Thoracic aorta (tissue), 2 donors: ENCODE measurements at places on chromosomes 13 and 19.

- no peak for DNase-seq
Measured at GRCh38 chr13:73451221-73452029, 392.6 kb downstream of the KLF5 start.

- DNase-seq = no peak
Measured at GRCh38 chr19:5001615-5002014, 32.7 kb downstream of the KDM4B start.

GRCh38 chr13:98521461-98522247, 55.3 kb downstream of the STK24 start:
- no peak for DNase-seq

DNA sequence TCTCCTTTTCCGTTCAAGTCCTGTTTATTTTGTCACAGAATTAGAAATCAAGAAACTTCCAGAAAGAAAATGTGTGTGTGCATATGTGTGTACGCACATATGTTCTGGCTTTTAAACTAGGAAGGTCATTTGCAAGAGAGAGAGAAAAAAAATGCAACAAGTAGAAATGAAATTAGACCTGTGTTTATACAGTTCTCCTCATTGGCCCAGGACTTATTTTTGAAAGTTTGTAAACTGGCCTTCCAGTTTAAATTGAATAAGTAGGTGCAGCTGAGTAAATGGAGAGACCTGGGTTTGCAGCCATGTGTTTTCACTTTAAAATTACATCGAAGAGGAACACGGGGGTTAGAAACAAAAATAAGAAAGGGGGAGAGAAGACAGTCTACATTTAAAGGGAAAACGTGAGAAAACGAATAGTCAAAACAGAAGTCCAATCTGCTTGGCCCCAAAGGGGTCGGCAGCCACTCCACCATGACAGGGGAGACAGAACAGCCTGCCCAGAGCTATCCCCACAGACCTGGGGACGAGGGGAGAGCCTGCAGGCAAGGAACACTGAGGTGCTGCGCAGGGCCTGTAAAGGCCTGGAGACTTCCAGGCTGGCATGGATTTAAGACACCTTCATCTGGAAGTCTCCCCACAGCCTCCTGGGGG, 216.8 kb upstream of the MAB21L1 start:
- no peak for DNase-seq

DNA sequence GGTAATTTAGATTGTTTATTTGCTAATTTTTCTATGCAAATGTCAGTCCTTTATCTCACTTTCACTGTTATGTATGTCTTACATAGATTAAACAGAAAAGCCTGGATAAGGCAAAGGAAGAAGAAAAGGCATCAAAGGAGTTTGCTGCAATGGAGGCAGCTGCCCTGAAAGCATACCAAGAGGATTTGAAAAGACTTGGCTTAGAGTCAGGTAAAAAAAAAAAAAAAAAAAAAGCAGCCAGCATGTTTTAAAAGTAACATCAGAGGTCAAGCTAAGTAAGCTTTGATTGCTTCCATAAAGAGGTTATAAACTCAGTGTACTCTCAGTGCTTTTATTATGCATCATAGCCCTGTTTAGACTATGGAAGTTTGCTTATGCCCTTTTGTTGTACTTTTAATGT, 3.8 kb downstream of the WBP4 start:
- no peak for DNase-seq

- DNase-seq = no peak
Measured at GRCh38 chr13:42078128-42078808, 29.8 kb downstream of the DGKH start.

- no peak for DNase-seq
Measured at GRCh38 chr13:85262499-85262898, 536.7 kb downstream of the SLITRK6 start.

GRCh38 chr19:34974646-34975045, 10.6 kb upstream of the ZNF792 start:
- no peak for DNase-seq

GRCh38 chr13:73880365-73880764, 253.8 kb downstream of the KLF12 start:
- no peak for DNase-seq

DNA sequence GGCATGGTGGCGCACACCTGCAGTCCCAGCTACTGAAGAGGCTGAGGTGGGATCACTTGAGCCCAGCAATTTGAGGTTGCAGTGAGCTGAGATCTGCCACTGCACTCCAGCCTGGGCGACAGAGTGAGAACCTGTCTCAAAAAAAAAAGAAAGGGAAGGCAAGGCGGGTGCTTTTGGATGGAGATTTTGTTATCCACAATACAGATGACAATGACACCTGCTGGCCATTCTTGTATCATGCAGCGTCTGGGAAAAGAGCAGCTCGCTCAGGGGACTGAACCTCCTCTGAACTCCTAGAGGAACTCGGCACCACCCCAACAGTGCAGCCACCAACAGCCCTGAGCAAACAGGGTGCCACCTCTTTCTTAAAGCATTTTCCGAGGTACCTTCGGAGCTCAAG, 22.8 kb downstream of the HAUS8 start:
- DNase-seq = no peak

- DNase-seq = peak; percentile 40
Measured at GRCh38 chr19:10000171-10000826, 10.0 kb downstream of the COL5A3 start.

DNA sequence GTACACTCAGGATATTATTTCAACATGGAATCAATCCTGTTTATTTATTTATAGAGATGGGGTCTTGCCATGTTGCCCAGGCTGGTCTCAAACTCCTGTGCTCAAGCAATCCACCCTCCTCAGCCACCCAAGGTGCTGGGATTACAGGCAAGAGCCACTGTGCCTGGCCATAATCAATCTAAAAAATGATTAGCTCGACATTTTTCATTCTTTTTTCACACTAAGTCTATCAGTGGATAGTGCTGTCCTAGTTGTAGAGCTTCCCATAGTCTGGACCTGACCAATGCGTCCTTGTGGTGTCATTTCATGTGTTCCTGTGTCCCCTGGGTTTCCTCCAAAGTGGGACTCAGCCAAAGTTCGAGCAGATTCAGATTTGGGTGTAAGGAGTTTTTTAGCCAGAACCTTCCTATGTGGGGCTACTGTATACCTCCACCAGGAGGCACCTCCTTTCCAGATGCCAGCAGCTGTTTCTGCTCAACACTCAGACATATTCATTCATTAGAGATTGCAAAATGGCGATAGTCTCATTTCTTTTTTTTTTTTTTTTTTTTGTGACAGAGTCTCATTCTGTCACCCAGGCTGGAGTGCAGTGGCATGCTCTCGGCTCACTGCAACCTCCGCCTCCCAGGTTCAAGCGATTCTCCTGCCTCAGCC, 61.1 kb downstream of the MAP4K1 start:
- no peak for DNase-seq

DNA sequence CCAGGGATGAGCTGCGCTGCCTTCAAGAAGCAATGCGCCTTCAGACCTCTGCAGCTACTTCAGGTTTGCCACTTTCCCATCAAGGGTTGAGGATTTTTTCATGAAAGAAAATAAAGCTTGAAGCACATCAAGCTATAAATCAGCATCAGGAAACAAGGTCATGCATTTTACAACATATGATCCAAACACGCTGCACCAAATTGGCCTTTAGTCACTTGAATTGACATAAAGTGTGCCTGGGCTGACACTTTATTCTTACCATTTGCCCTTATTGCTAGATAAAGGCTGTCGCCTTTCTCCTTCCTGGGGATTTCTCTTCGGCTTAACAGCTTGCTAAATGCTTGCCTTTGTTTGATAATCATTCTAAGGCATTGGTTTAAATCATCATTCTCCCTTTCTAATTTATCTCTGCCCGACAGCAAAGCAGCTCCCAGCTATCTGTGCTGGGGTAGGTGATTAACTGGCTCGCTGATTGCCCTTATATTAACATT, 87.7 kb downstream of the LHFPL6 start:
- no peak for DNase-seq

DNA sequence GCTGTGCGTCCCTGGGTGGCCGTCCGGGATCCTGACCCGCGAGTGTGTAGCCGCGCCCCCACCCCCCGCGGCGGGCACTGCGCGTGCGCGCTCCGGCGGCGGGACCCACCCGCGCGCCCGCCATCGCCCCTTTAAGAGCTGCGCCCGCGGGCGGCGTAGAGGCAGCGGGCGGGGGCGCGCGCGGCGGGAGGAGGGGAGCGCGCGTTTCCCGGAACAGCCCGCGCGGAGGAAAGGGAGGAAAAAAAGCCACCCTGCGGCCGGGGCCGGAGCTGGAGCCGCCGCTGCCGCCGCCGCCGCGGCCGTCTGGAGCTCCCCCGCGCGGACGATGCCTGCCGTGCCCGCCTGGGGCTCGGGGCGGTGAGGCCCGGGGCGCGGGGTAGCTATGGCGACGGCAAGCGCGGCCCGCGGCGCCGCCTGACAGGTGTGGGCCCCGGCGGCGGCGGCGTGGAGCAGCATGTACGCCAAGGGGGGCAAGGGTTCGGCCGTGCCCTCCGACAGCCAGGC, at the start of gene SSBP4:
Gene SSBP4 (plus strand): TSS at position 204 of the 504 bp plus-strand sequence. CDS start 251 bp downstream, at position 455.
- no peak for DNase-seq

GRCh38 chr13:46553521-46553885, 533 bp downstream of the LRCH1 start:
- no peak for DNase-seq

GRCh38 chr19:42166316-42166715, 34.1 kb upstream of the POU2F2 start:
- no peak for DNase-seq

DNA sequence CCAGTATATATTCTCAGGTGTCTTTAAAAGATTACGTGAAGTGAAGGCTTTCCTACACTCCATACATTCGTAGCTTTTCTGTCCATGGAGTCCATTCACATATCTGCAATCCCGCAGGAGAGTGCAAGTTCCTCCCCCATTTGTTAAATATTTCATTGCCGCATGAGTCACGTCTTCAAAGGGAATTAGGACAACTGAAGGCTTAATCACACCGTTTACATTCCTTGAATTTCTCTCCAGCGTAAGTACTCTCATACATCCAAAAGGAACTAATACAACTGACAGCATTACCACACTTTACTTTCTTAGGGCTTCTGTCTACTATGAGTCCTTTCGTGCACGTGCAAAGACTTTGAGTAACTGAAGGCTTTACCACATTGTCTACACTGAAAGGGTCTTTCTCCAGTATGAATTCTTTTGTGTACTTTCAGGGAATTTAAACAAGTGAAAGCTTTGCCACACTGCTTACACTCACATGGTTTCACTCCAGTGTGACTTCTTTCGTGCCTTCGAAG, 29.0 kb upstream of the ZNF564 start:
- no peak for DNase-seq

- DNase-seq = no peak
Measured at GRCh38 chr13:49643035-49643646, 14.8 kb downstream of the ARL11 start.

- DNase-seq = no peak
Measured at GRCh38 chr13:110772091-110772984, 58.8 kb downstream of the ING1 start.

DNA sequence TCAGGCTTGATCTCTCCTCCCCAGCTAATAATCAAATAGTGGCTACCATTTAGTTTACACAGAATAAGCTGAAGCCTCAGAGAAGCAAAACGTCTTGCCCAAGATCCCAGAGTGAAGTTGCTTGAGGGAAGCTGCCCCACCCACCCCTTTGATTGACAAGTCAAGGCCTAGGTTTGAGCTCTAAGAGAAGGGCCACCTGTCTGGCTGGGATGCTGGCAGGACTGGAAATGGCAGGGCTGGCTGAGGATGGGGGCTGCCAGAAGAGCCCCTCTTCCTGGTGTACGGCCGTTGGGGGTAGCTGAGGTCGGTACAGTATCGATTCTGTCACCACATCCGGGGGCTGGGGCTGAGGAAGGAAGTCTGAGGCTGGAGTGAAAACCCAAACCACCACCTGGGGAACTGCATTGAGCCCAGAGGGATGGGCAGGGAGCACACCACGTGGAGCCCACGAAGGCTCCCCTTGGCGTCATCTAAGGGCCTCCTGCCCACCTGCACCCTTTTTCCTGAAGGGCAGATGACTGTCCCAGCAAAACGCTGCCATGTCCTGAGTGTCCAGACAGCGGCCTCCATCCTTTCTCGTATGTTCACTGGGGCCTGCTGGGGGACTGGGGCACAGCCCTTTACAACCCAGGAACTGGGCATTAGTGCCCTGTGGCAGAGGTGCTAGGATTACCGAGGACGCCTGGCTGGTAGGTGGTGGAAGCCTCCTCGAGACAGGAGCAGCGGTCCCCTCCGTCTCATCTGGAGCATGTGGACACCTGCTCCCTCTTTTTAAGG, 1.4 kb upstream of the PRKD2 start:
- DNase-seq = no peak

GRCh38 chr13:36912369-36912768, 7.7 kb downstream of the SMAD9 start:
- DNase-seq = no peak
